Hepatic stellate cell (primary cell): ENCODE measurements at places on chromosomes 2 and 18.

DNA sequence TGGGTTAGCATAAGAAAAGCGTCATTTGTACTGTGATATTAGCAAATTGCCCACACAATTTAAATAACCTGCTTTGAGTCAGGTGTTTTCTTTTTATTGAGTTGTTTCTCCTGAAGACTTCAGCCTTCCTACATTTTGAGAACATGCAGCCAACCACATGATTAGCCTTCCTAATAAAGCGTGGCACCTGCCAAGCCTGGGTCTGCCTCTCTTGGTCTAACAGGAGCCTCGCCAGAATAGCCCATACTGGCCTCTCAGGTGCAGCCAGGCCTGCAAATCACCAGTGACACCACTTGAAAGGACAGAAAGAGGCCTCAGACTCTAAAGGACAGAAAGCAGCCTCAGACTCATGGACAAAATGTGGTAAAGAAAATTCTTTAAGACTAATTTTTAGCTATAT is 653.8 kb downstream of the BCL11A start:
- no peak for DNase-seq

DNA sequence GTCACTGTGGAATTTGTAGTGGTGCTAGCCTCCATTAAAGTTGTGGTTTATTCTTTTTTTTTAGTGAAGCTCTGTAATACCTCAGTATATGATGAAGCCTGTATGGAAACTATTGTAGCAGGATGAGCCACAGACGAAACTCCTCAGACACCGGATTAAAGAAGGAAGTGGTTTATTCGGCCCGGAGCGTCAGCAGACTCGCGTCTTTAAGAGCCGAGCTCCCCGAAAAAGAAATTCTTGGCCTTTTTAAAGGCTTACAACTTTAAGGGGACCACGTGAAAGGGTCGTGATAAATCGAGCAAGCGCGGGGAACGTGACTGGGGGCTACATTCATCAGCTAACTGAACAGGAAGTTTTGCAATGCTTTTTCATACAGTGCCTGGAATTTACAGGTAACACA is 8.1 kb upstream of the CCL20 start:
- DNase-seq = no peak

DNA sequence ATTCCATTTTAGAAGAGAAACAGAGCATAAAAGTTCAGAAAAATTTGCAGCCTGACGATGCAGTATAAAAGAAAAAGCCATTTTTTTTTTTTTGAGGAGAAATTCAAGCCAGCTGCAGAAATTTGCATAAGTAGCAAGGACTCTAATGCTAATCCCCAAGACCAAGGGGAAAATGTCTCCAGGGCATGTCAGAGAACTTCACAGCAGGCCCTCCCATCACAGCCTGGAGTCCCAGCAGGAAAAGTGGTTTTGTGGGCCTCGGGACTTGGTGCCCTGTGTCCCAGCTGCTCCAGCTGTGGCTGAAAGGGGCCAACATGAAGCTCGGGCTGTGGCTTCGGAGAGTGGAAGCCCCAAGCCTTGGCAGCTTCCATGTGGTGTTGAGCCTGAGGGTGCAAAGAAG is 325.3 kb upstream of the HNMT start:
- DNase-seq = no peak

- DNase-seq = peak; percentile 21
Measured at GRCh38 chr2:715854-716560, 38.8 kb upstream of the TMEM18 start.

DNA sequence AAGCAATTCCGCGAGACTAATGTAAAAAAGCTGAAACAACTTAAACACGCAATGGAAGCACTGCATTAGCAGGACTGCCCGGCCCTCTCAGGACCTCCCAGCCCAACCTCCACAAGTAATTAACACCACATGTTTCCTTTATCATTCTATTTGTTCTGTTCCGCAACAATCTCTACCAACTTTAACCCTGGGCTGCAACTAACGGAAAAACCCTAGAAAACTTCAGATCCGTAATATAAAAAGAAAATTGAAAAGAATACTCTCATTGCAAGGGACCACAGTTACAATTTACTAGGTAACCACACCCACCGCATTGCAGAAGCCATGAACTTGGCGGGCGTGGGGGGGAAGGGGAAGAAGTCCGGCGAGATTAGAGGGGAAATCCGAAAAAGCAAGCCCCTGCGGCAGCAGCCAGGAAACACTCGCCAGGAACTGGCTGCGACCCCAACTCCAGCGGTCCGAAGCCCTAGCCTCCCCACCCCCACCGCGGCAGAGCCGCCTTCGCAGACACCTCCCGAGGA is 1.2 kb downstream of the EPB41L3 start:
- DNase-seq = no peak

DNA sequence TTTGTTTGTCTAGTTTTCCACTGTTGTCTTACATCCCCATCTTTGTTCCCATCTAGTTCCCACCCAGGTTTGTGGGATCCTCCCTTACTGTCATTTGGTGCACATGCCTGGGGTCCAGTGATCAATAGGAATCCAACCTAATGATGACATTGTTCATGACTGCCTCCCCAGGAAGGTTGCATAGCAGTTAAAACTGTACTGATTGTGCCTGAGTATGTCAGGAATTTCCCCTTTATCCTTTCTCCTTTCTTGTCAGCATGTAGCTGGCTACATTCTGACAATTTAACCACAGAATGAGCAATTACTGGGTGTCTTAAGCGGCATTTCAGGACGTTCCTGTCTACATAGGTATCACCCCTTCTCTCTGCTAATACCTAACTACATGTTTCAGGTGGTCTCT is 653.0 kb downstream of the CNTNAP5 start:
- no peak for DNase-seq

DNA sequence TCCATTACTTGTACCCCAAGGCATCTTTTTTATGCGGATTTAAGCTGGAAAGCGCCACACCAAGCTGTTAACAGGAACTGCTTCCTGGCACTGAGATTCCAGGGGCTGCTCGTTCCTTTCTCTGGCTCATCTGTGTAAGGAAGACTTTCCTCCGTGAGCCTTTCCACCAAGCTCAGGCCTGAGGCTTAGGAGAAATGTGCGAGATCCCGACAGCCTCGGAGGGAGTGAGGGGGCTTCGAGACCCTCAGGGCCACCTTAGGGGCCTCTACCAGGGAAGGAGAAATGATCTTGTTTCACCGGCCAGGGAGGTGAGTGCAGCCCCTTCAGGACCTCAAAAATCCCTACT is 17.1 kb downstream of the B3GNT7 start:
- DNase-seq = no peak

GRCh38 chr2:30421026-30421603 is 25.9 kb upstream of the LCLAT1 start:
- DNase-seq = no peak

- DNase-seq = no peak
Measured at GRCh38 chr2:7801212-7801611, 880.6 kb upstream of the ID2 start.

DNA sequence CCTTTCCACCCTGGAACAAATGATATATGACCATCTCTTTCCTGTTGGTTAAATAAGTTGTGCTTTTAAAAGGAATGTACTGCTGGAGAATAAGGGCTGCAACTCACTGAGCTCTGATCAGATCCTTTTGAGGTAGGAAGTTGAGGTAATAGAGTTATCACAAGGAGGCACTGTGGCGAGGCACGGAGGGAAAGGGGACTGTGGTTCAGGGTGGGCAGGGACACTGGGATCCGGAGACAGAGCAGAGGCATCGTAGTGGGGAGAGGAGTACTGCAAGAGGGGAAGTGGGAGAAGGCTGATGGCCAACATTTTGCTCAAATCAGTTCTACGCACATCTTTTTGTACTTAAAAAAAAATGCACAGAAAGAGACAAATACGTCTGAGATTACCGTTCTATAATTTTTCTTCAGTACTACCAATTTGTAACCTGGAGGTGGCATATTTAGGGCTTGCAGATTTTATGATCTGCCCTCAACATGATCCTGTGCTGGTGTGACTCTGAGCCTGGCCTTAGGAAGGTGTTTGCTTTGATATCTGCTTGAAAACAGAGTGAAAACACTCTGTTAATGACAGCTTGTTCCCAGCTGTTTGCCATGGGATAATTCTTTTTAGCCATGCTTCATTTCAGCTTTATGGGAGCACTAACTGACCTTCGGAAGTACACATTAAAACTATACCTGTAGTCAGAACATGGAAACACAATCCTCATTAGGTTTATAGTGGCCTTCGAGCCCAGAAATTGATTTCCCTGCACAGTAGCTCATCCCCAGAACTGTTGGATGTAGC is 168.1 kb downstream of the KCNE4 start:
- DNase-seq = no peak

- DNase-seq = peak; percentile 4
Measured at GRCh38 chr18:56789004-56789888, 138.1 kb downstream of the WDR7 start.

DNA sequence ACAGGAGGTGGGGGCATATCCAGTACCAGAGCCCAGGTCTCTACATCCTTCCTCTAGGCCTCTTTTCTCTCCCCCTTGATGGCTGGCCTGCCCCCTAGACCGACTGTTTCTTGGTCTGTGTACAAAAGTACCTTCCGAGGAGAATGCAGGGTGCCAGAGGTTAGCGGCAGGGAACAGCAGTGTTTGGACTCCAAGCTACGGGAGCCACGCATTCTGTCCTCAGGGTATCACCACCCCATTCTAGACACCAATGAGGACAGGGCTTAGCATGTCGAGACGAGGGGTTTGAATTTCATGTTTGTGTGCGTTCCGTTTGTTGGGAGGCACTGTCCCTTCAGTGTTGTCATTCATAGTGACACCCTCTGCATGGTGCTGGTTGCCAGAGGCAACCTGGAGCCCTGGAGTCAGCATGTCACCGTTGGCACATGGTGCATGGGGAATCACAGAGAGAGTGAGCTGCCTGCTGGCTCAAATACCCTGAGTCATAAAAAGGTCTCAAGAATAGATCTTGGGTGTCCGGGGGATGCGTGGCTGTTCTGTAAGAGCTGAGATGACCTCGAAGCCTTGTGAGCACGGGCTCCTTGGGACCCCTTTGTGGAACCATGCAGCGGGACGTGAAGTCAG is 57.2 kb upstream of the LDLRAD4 start:
- DNase-seq = no peak

DNA sequence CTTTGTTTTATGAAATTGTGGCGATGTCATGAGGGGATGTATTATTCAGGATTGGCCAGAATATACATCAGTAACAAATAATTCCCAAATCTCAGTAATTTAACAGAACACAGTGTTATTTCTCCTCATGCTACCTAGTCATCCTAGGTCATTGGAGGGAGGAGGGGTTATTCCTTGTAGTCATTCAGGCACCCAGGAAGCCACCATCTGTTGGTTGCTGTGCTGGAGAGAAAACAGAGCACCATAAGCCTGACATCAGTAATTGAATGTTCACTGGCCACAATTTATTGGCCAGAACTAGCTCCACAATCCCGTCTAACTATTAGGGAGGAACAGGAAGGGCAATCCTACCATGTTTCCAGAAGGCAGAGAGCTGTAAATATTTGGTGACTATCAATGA is 303.5 kb upstream of the CELF4 start:
- DNase-seq = no peak

- no peak for DNase-seq
Measured at GRCh38 chr18:40120796-40121391, 1834.1 kb upstream of the PIK3C3 start.

DNA sequence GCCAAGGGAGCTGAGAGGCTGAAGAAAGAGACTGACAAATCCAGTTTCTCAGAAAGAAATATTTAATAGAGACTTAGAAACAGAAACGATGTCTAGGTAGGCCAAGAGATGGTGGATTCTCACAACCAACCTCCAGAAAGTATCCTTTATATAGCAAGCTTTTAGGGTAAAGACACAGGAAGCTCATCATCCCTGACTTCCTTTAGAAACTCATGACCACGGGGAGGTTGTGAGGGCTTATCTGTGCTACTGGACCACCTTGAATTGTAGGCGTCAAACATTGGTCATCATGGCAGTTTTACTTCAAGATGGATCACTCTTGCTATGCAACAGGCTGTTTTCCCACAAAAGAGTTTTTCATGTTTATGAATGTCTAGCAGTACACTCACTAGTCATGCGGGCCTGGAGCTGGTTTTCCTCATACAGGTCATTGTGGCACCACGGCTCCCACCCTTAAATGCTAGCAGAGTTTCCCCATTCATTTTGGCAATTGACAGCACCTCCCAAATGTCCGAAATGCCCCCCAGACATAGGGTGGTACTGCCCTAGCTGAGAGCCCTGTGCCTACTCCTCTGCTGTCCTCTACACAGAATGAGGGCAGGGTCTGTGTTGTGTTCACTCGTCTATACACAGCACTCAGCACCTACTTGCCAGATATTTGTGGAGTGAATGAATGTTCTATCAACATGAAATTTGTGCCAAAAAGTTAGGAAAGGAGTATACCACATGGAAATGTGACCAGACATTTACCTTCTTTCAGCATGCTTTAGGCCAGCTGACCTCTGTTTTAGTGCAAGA is 89.0 kb downstream of the TMEM247 start:
- no peak for DNase-seq

GRCh38 chr18:55320424-55321264 is 267.3 kb downstream of the TCF4 start:
- DNase-seq = no peak

DNA sequence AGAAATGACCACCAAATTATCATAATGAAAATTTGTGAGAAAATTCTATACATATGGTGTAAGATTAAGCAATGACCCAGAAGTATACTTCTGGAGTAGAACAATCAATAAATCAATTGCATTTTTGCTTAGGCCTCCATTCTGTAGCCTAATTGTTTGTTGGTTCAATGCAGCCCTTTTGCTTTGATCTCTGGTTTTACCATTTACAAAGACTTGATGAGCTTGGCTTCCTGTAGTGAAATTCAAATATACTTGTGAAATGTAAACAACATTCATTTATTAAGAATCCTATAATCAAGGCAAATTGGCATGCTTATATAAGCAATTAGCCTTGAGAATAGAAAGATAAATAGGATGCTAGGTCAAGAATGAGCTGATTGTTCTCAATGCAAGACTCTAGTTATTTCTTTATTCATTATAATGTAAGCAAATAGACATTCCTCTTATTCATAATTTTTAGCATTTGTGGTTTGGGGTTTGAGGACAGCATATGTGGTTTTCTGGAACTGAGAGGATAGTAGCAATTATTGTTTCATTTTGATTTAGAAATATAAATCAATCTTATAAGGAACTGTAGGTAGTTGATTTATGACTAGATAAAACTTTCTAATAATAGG is 9.7 kb downstream of the FMNL2 start:
- no peak for DNase-seq

DNA sequence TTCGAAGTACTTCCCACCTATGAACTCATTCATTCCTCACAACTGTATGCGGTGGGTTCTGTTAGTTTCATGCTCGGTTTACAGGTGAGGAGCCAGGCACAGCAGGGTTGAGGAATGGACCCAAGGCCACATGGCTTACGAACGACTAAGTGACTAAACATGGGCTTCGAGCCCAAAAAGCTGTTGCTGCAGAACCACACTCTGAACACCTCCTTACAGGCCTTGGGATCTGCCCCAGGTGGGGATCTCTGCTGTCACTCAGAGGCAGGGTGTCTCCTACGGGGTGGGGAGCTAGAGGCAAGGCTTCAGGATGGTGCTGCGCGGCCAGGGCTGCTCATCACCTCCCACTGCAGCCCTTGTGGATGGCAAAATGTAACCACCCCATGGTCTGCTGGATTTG is 80.9 kb downstream of the TSHZ1 start:
- DNase-seq = no peak

- no peak for DNase-seq
Measured at GRCh38 chr2:120290737-120291136, 38.1 kb downstream of the RALB start.

GRCh38 chr2:238904177-238904576 is 56.3 kb downstream of the TWIST2 start:
- DNase-seq = no peak

- DNase-seq = peak; percentile 55
Measured at GRCh38 chr2:26068602-26069298, 34.9 kb downstream of the RAB10 start.

GRCh38 chr2:67727131-67727530 is 330.0 kb downstream of the ETAA1 start:
- DNase-seq = no peak

- DNase-seq = no peak
Measured at GRCh38 chr18:69874058-69874457, 73.6 kb downstream of the CD226 start.
